Right lung (tissue), 10 donors: ENCODE measurements at places on chromosomes 12 and 14. TPM values are rescaled to one million over a fixed set of nuclear protein-coding genes. Genes with fewer than 3 reads are reported as not detected.

DNA sequence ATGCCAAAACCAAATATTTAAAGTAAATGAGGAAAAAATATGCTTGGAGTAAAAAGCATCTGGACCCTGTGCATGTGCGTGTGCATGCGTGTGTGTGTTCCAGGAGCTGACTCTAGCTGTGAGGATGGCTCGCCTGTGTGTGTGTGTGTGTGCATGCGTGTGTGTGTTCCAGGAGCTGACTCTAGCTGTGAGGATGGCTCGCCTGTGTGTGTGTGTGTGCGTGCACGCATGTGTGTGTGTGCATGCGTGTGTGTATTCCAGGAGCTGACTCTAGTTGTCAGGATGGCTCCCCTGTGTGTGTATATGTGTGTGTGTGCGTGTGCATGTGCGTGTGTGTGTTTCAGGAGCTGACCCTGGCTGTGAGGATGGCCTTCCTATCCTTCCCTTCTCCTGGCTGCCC, 357.7 kb downstream of the CACNA1C start:
- no peak for DNase-seq

Gene LRRK2
- polyA plus RNA-seq: 5.0 TPM

Gene BCL11B
- polyA plus RNA-seq: 2.6 TPM

DNA sequence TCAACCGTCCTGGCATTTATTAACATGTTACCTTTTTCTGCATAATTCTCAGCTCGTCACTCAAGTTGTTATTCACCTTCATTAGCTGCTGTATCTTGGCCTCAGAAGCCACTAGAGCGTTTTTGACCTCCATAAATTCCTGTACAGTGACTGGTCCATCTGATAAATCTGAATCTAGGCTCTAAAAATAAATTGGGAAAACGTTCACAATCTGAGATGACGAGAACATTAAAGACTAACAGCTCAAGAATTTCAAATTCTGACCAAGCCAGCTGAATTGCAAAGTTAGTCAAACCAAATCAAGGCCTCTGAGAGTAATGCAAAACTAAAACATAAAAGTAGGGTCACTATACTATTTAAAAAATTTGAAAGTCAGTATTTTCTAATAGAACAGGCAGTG, 45.0 kb downstream of the GIT2 start:
- DNase-seq: no peak
